ENCODE measurements at places on chromosomes 1 and 21.

DNA sequence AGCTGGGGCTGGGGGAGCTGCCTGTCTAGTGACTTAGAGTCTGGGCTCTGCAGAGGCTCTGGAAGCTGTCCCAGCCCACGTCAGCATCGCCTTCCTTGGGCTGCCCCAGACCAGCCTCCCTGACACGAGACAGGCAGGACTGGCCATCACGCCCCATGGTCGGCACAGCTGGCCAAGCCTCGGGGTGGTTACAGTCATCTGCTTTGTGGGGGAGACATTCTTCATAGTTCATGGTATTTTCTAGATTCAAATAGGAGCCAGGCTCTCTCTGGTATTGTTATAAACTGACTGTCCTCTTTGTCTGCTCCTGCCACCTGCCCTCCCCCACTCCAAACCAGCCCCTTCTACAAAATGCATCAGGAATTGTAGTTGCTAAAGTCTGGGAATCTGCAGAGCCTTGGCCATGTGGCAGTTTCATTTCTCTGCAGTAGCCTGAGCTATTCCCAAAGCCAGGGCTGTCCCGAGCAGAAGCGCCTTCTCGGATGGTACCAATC is 29.4 kb downstream of the OLFML2B start:
- DNase-seq: no peak

DNA sequence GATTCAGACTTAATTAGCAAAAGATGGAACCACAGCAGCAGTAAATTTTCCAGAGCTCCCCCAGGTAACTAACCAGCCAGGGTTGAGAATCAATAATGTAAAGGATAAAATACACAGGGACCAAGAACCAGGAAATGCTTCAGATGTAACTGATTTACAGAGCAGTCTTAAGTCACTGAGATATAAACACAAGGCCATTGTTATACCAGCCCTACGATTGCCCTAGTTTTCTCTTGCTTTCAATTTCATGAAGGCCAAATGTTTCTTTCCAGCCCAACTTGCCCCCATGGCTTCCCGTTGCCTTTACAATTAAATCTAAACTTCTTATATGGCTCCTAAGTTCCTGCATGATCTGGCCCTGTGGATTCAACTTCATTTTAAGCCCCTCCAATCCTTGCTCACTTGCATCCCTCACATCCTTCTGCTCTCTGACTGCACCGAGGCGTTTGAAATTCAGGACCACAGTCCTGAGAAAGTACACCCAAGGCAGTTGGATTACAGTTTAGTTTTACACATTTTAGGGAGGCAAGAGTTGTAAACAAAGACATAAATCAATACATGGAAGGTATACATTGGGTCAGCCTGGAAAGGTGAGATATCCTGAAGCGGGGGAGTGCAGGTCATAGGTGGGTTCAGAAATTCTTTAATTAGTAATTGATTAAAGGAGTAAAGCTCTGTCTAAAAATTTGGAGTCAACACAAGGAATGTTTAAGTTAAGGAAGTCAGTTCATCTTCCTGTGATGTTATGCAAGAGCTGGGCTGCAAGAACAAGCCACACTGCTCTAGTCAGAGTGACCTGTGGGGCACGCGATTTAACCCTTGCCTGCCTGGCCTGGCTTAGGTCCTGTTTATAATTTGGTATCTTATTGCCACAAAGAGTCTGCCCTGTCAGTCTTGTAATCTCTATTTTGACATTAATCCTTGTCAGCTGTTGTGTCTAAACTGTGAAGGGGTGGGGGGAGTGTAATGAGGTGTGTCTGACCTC is 69.9 kb upstream of the COG2 start:
- no peak for DNase-seq

DNA sequence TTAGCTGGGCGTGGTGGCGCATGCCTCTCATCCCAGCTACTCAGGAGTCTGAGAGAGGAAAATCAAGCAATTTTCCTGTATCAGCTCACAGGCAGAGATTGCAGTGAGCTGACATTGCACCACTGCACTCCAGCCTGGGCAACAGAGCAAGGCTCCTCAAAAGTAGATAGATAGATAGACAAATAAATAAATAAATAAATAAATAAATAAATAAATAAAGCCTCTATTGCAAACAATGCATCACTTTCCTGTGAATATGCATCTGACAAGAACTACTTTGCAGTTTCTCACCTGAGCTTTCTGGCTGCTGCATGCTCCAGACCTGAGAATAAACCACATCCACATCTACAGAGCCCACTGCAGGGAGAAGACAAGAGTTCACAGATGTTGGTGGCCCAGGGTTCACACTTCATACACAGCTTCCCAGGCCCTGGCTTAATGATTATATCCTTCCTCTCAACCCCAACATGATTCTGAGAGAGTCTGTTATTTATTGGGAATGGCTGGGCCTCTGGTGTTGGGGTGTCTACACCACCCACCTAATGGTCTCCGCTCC is 28.6 kb downstream of the FCRL2 start:
- no peak for DNase-seq

- no peak for DNase-seq
Measured at GRCh38 chr21:41247561-41248545, 68.7 kb upstream of the FAM3B start.

GRCh38 chr1:170908942-170909341 is 26.4 kb upstream of the MROH9 start:
- no peak for DNase-seq

- no peak for DNase-seq
Measured at GRCh38 chr1:154225370-154225769, 4.6 kb downstream of the UBAP2L start.

GRCh38 chr1:185574139-185574875 is 159.9 kb upstream of the HMCN1 start:
- no peak for DNase-seq

DNA sequence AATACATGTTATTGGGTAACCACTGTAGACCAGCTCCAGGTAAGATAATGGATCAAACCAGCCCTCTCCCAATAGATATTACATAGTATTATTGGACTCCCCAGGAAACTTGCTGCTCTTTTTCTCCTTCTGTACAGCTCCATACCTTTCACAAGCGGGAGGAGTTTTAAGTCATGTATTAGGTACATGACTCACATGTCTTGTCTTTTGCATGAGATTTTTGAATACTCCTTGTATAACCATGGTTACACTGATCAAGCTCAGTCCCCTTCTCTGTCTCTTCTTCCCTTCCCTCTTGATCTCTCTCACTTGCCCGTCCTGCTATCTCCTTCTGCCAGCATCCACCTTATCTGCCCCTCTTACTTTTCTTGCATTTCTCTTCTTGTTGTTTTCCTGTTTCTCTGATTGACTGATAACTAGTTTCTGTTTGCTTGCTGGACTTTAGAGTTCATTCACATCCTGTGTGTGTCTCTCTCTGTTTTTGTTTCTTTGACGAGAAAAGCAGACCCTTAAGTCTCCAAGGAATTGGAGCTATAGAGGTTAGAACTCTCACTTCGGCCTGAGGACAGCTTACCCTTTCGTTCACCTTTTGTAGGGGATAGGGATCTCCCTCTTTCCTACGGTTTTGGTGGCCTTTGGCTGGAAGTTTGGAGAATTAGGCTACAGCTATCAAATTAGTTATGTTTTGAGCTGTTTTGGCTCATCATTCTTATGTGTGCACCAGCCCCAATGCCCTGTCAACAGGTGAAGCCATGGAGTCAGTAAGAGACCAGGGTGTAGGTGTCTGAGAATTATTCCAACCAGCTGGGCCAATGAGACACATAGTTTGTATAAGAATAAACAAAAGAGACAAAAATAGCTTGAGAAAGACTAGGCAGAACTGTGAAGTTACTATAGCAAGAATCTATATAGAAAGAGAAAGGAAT is 49.0 kb upstream of the ASB17 start:
- no peak for DNase-seq

GRCh38 chr1:232218955-232219865 is 410.7 kb downstream of the SIPA1L2 start:
- peak; percentile 35 for DNase-seq

- DNase-seq: no peak
Measured at GRCh38 chr1:171218661-171219060, 29.6 kb upstream of the FMO1 start.

GRCh38 chr1:31445951-31446350 is 32.9 kb downstream of the SERINC2 start:
- DNase-seq: no peak

DNA sequence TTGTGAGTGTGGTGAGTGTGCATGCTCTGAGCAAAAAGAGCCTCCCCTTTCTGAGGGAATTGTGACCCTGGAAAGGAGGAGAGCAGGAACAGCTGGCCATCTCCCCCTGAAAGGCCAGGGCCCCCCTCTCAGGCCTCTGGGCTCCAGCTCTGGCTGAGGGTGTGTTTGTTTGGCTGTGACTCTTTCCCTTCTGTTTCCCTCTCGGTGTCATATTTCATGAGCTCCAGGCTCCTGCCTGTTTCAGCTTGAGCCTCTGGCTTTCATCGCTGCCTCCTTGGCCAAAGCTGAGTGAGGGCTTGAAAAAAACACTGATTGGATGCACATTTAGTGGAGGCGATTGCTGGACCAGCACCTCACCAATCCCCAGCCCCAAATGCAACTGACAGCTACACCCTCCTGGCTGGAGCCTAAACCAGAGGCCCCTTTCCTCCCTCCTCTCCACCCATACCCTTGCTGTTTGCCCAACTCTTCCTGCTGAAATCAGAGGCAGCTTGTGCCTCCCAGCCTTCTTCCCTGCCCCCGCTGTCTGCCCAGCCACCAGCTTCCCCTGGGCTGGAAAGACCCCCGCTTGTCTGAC is 64.1 kb downstream of the DDR2 start:
- DNase-seq: no peak

- no peak for DNase-seq
Measured at GRCh38 chr21:45470773-45471524, 66.0 kb downstream of the COL18A1 start.

DNA sequence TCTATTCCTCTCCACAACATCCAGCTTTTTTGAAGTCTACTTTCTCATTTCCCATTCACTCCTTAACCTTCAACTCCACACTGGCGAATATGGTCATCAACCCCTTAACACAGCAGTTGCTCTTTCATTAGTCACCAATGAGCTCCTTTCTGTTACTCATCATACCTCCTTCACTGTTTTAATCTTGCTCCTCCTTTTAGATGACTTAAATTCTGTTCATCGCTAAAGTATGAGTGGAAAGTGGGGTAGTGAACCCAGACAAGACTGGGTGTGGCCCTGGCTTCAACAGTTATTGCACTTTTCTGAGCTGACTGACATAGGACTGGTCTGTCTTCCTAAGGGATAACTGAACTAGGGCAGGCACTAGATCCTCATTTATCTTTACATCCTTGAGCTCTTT is 51.3 kb downstream of the AKT3 start:
- DNase-seq: no peak

GRCh38 chr1:204684571-204685235 is 835 bp downstream of the LRRN2 start:
- DNase-seq: no peak

DNA sequence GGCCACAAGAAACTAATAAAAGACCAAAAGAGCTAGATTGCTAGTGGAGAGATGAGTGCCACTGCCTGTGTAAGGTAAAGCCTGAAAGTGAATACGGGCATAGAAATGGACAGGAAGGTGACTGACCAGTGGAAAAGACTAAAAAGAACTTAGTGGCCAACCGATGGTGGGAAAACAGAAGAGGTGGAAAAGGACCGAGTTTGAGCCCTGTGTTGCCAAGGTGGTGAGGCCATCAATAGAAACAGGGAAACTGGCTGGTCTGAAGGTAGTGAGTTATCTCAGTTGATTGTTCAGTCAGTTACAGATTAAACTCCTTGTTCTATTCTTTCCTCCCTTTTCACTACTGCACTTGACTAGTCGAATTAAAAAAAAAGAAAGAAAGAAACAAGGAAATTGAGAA is 2.5 kb downstream of the WDR77 start:
- no peak for DNase-seq

- DNase-seq: no peak
Measured at GRCh38 chr1:1194723-1195122, 11.7 kb downstream of the TNFRSF18 start.

DNA sequence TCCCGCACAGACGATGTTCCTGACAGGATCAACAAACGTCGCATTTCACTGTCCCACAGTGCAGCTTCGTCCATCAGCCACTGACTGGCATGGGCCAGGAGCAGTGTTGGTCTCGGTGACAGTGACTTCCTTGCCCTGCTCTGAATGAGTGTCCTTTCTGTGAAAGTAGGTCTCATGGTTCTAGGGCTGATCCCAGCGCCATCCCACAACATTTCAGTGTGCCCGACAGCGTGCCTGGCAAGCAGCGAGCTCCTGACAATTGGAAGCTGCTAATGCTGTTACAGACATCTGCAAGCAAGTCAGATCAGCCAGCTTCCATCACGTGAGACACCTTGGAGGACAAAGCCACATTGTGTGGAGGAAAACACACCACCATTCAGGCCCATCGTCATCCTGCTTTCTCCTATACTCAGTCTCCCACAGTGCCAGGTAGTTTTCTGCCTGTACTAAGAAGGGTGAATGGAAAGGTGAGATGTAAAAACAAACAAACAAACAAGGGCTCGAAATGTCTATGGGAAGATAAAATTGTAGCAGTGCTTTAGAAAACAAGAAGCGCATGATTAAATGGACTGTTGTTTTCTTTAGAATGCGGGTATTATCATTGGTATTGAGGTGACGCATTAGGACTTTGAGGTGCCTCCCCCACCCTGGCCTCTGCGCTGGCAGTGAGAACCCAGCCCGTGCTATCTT is 21.9 kb downstream of the ERRFI1 start:
- no peak for DNase-seq

- DNase-seq: no peak
Measured at GRCh38 chr1:193539731-193540459, 353.5 kb upstream of the B3GALT2 start.

GRCh38 chr1:2136386-2137235 is 58.0 kb downstream of the FAAP20 start:
- DNase-seq: no peak

DNA sequence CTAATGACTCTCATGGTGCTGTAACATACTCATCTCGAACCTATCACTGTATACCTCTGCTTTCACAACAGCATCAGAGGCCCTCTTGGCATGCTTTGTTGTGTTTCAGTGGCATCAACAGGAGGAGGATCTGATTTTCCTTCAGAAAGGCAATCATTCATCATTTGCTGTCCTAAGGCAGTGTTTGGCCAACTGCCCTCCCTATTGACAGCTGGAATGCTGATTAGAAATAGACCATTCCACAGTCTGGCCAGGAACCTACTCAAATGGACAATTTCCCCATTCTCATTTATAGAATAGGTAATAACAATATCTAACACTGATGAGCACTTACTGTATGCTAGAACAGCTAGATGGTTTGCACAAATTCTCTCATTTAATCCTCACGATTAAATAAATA is 310.6 kb upstream of the PTBP2 start:
- no peak for DNase-seq

DNA sequence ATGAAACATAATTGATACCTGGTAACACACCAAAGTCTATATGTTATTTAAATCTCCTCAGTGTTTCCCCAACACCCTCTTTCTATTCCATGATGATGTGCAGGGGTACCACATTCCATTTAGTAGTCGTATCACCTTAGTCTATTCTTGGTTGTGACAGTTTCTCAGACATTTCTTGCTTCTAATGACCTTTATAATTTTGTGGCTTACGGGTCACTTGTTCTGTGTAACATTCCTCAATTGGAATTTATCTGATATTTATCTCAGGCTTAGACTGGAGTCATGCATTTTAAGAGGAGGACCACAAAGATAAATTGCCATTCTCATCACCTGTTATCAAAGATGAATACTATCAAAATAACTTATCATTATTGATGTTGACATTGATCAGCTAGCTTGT is 679.6 kb downstream of the USP25 start:
- no peak for DNase-seq
